Activated T-cell treated with anti-CD3 and anti-CD28 coated beads, Interleukin-2, amount 50 U/mL, for 72 hours (primary cell): ENCODE measurements at places on chromosomes 7 and 10. TPM values are rescaled to one million over a fixed set of nuclear protein-coding genes. Genes with fewer than 3 reads are reported as not detected.
A peak's percentile ranks its signal among the peaks of the same experiment; 100 is the strongest.

The TAS2R38 gene
- total RNA-seq: not detected

The DENND11 gene
- total RNA-seq: 43.2 TPM

The SRGN gene
- total RNA-seq: 902 TPM

The PVRIG gene
- total RNA-seq: 26.7 TPM

The ACHE gene
- 0.16 TPM for total RNA-seq

GRCh38 chr7:12369072-12369471 lies 34.6 kb downstream of the VWDE start:
- DNase-seq: no peak

DNA sequence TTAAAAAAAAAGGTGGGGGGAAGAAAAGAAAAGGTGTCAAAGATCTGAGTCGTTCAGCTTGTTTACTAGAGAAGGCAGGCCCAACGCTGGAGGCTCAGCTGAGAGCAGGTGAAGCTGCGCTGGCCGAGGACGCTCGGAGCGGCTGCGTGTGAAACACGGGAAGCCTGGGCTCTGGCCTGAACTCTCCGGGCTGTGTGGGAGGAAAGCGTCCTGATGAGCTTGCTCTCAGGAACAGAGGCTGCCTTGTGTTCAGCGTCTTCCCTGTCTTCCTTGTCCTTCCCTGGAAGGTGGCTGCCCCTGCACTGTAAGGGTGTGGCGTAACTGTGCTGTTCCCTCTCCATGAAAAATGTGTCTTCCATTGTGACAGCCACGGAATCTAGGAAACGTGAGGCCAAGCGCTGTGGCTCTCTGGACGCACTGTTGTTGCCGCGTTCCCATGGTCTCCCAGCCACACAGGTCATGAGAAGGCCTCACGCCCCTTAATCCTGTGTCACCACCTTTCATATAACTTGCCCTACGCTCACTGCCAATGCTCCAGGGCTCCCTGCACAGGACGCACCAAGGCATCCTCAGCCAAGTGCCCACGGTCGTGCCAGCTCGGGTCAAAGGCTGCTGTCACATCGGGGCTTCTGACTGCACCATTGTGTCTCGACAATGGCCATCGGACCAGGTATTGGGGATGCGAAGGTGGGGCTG lies 15.8 kb downstream of the IL15RA start:
- DNase-seq: no peak

DNA sequence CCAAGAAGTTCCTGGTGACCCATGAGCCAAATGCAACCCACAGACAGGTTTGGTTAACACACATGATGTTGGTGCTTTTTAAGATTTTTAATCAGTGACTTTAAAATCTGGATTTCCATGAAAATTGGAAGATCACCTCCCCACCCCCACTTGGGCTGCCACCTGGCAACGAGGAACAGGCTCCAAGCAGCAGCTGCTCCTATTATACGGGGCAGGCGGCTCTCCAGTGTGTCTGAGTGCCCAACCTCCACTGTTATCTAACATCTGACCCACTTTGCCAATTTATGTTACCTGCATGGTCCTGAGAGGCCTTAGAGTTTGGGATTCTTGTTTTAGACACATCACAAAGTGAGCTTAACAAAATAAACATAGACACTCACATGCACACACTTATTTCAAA lies 56.4 kb downstream of the SGMS1 start:
- DNase-seq: no peak

- peak; percentile 71 for DNase-seq
Observed at GRCh38 chr7:130918129-130919052, 184.4 kb upstream of the KLF14 start.

DNA sequence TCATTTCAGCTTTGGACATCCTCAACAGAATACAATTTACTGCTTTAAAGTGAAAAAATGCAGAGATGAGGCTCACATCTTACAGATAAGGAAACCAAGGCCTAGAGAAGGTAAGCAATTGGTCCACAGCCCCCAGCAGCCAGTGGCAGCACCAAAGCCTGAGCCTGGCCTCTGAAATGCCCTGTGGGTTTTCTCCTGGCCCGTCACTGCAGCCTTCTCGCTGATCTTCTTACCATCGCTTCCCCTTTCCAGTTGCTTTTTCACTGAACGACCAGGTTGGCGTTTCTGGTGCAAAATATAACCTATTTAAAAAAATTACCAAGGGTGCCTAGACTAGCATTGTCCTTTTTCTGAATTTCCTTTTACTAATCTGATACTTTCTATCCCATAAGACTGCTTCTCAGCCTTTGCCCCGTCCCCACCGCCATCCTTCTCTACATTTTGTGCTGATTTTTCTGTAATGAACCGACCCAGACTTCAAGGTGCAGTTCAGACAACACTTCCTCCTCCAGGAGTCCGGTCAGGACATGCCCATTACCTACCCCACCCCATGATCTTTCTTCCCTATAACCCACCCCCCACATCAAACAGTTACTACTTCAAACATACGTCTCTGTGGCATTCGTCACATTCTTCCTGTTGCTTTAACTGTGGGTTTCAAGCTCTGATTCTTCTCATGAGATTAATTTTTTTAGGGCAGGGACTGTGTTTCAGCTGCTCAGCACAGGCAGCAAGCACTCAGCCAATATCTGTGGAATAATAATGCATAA lies 289.4 kb downstream of the DNAJB6 start:
- no peak for DNase-seq

GRCh38 chr10:112370424-112370819 lies 3.5 kb upstream of the ACSL5 start:
- DNase-seq: no peak

- DNase-seq: peak; percentile 44
Observed at GRCh38 chr10:3972460-3973301, 187.7 kb upstream of the KLF6 start.

DNA sequence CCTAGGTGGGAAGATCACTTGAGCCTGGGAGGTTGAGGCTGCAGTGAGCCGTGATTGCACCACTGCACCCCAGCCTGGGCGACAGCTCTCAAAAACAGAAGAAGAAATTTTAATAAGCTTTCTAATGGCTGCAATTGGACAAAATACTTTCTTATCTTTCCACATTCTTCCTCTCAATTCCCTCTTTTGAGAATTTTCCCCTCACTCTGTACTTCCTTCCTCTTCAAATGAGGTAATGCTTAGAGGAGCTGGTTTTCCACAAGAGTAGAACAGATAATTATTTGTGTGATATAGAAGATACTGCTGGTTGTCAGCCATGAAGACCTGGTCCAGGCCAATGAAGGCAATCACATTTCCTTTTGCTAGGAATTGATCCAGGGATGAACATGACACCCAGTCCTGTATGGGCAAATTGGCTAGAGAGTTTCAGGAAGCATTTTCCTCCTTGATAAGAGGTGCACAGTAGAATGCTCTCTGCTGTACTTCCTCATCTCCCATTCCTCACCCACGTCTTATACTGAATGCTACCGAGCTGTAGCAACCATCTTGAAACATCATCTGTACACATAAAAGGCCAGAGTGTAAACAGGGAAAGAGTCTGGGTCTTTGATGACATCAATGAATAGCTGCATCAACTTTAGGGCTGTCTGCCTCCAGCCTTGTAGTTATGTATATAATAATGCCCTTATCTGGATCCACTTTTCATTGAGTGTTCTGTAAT lies 103.9 kb downstream of the CDK6 start:
- DNase-seq: no peak

DNA sequence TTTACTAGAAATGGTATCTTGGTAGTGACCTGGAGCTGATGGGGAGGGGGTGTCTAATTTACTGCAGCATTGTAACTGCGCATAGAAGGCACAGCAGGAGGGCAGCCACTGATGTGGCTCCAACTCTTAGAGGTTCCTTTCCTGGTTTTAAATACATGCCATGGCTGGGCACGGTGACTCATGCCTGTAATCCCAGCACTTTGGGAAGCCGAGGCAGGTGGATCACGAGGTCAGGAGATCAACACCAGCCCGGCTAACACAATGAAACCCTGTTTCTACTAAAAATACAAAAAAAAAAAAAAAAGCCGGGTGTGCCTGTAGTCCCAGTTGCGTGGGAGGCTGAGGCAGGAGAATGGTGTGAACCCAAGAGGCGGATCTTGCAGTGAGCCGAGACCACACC lies 19.2 kb upstream of the SEC61G start:
- no peak for DNase-seq

DNA sequence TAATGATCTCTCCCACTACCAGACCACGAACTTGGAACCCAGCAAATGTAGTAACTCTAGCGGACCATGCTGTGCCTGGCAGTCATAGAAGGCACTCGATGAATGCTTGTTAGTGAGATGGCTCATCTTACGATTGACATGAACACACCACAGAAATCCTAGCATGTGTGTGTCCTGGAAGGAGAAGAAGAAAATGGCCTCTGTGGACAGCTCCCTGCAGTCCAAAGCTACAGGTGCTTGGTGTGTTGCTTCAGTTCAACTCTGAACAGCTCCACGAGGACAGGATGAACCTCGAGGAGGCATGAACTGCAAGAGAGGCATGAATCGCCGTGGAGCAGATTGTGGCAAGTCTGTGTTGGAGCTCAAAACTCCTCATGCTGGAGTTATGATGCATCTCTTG lies 93.5 kb downstream of the KLF6 start:
- DNase-seq: no peak

GRCh38 chr7:10706875-10707493 lies 266.7 kb upstream of the PHF14 start:
- no peak for DNase-seq

DNA sequence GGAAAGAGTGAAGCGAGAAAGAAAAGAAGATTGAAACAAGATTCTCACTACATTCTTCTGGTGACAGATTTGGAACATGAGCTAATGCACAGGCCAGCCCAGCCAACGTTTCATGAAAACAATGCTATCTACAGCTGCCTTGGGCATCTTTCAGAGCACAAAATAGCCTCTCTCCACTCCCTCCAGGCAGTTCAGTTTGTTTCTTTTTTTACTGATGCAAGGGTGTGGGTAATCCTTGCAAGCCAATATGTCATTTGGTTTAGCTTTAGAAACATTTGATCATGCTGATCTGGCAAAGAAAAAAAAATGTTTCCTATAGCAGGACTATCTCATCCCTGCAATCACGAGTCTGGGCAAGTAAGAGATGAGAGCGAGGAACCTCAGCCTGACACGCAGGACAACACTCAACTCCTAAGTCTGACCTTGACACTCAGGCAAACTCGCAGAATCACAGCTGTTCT lies 35.9 kb downstream of the SVIL start:
- no peak for DNase-seq

DNA sequence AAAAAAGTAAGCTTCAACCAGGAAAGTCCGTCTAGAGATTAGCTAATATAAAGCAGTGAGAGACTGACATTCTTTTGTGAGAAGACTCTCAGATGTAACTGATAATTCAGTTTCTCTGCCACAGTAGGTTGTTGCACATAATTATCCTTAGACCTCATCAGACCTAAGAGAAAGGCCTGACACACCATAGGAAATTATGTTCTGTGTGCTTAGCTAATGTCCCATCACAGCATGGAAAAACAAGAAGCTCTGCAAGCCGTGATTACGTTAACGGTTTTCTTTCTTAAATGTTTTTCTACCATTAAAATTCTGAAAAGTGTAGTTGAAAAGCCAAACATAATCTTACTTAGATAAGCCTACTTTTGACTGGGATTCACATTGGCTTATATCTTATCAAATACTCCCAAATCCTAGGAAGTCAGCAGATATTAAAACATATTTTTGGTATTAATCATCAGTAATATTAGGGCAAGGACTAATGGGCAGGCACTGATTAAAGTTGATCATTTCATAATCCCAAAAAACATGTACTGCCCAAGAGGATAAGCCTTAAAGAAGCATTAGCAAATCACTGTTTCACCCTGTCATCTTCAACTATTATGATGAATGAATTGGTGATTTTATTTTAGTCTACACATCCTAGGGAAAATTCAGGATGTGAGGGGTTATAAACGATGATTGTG lies 5.2 kb downstream of the CSTF2T start:
- no peak for DNase-seq

DNA sequence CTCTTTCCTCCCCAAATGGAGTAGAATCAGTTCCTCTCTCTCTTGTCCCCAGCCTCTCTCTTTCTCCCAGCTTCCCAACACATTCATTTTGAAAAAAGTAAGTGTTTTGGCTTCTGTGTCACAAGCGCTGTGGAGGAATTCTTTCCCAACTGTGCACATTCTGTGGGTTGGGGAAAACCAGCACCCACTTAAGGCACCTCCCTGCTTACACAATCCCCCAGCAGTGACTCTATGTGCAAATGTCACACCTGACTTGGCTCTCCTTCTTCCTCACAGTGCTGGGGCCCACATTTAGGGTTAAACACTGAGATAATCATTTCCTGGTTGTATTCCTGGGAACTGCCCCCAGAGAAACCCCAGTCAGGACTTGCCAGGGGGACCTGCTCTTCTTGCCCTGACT lies 358.1 kb upstream of the ZNF32 start:
- DNase-seq: no peak

DNA sequence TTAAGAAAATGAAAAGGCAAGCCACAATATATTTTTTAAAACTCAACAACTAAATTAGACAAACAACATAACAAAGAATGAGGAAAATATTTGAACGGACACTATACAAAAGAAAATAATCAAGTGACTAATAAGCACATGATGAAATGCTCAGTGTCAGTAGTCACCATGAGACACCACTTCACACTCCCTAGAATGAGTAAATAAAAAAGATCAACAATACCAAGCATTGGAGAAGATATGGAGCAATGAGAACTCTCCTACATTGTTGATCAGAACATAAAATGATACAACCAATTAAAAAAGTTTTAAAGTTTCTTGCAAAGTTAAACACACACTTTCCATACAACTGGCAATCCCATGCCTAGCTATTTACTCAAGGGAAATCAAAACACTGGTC lies 222.2 kb downstream of the C7orf25 start:
- DNase-seq: no peak

DNA sequence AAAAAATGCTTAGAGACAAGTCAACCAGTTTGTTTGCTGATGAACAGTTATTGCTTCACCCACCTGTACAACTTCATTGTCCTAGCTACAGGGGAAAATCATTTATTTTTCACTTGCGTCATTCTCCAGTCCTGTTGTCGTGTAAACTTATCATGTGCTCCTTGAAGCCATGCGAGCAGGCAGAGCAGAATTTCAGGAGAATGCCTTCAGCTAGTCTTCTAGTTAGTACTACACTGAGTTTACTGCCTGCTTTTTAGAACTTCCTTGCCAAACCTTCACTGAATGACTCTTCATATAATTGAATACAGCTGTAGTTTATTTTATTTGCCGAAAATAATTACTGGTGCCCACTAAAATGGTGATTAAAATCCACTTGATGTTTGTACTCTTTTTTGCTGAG lies 15.6 kb downstream of the RPA3 start:
- no peak for DNase-seq

DNA sequence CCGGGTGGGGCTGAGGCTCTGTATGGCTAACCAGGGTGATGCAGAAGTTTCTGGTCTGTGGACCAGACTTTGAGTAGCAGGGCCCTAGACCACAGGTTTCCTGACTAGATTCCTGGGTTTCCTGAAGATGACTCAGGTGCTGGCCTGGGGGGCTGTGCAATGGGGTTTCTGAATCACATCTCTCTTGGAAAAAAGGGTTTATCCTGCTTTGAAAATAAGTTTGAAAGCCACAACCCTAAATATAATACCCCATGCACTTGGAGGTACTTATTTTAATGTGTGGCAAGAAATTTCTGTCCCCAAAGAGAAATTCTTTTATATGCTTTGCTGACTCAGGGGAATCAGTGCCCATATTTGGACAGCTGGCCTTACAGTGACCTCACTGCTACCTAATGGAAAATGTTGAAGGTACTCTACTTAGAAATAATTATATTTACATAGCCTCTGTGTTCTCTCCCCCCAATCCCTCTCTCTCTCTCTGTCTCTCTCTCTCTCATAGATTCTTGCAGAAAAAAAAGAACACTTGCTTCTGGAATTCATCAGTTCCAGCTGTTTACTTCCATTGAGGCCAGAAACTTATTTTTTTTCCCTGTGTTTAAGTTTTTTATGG lies 184.4 kb upstream of the LYZL2 start:
- DNase-seq: no peak
